ENCODE measurements at places on chromosomes 4 and X.

DNA sequence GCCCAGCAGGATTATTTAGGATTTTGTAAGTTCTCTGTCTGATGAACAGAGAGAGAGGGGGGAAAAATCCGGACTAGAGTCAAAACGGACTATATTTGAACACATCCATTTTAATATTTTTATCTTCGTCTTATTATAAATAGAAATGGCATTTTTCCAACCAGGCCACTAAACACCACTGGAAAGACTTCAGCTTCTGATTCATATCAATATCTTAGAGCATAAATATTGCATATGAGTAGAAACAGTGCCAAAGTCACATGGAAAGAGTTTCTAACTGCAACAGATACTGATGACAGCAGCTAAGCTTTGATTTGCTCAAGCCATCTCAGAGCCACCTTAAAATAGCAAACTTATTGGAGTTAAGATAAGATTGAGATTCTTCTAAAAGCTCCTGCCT, 456 bp downstream of the PPARGC1A start:
- DNase-seq: no peak

DNA sequence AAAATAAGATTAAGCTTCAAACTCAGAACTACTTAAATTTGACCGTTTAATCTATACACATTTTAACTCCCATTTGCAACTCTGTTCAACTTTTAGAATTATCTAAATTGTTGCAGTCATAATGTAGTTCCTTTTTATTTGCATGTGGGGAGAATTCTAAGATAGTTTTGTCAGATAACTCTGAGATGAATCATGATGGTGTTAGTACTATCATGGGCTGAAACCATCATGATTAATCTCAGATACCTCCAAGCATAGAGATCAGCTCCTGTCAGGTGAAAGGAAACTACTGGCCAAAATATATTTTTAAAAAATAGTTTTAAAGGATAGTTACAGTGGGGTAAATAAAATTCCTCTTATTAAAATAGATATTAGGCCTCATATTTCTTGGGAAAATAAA, 39.0 kb downstream of the FBXO8 start:
- DNase-seq: no peak

GRCh38 chr4:151676301-151676700, 84.5 kb downstream of the GATB start:
- no peak for DNase-seq

DNA sequence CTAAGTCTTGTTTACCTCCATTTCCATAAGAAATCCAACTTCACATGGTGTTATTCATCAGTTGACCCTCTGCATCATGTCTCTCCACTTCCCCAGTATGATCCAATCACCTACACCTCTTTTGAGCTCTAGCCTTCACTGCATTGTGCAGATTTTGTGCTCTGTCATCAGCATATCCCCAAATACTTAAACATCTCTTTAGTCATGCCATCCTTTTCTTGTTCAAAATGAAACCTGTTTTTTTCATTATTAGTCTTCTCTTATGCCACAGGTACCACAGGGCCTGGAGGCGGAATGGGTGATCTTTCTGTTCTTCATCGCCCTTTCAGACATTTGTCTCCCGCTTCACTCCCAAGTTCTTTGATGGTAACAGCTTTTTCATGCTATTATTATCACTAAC, 382.7 kb upstream of the GALNTL6 start:
- no peak for DNase-seq

GRCh38 chr4:93127489-93127888, 701.1 kb upstream of the ATOH1 start:
- DNase-seq: no peak

DNA sequence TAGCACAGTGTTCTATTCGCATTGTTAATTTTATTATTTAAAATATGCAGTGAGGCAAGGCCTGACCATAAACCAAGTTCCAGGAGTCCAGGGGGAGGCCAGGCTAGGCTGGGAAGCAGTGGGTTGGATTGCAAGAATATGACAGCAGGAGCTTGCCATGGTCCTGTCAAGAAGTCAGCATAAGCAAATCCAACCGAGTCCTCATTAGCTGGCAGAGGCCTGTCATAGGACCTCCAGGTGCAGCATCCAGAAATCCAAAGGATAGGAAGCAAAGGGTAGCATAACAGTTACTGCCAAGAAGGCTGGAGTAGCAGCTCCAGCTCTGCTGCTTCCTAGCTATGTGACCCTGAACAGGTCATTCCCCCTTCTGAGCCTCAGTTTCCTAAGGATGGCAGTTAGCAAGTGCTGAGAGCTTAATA, 13.4 kb downstream of the PJA1 start:
- DNase-seq: no peak

DNA sequence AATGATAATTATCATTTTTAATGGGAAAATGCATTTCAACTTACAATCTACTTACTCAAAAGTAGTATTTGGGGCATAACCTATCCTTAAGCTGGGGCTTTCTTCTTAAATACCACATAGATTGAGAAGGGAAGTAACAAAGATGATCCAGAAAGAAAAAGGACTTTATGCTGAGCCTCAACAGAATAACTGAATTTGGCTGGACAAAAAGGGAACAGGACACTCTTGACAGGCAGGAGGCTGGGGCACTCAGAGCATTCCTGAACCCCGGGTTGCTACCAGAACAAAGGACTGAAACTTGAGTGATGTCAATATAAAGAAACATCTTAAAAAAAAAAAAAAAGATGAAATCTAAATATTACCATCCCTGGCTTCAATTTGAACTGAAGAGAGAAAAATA, 23.9 kb downstream of the RELL1 start:
- no peak for DNase-seq

- no peak for DNase-seq
Measured at GRCh38 chr4:95050980-95051701, 293.4 kb downstream of the BMPR1B start.

DNA sequence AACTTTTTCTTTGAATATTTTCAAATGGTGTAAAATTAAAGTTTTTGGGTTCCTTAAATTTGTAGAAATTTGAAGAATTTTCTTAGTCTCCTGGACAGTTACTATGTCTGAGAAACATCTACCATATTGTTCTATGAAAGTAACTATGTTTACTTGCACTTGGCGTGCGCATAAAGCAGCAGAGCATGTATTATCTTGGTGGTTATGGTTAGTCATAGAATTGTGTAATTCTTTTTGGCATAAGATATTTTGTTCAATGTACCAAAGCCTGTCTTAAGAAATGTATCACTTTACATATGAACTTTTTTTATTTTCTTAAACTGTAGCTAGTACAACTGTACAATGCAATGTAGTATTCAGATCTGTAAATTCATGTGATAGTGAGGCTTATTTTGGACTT, 49.2 kb downstream of the CDS1 start:
- no peak for DNase-seq

DNA sequence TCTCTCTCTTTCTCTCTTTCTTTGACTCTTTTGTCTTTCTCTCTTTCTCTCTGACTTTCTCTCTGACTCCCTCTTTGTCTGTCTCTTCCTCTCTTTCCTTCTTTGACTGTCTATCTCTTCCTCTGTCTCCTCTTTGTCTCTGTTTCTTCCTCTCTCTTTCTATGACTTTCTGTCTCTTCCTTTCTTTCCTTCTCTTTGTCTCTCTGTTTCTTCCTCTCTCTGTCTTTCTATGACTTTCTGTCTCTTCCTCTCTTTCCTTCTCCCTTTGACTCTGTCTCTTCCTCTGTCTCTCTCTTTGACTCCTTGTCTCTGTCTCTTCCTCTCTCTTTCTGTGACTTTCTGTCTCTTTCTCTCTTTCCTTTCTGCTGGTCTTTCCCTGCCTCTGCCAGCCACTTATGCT, 38.7 kb downstream of the HNRNPD start:
- no peak for DNase-seq

- no peak for DNase-seq
Measured at GRCh38 chr4:153488006-153488891, 22.1 kb downstream of the TMEM131L start.

- no peak for DNase-seq
Measured at GRCh38 chrX:22730542-22730941, 269.2 kb upstream of the DDX53 start.

DNA sequence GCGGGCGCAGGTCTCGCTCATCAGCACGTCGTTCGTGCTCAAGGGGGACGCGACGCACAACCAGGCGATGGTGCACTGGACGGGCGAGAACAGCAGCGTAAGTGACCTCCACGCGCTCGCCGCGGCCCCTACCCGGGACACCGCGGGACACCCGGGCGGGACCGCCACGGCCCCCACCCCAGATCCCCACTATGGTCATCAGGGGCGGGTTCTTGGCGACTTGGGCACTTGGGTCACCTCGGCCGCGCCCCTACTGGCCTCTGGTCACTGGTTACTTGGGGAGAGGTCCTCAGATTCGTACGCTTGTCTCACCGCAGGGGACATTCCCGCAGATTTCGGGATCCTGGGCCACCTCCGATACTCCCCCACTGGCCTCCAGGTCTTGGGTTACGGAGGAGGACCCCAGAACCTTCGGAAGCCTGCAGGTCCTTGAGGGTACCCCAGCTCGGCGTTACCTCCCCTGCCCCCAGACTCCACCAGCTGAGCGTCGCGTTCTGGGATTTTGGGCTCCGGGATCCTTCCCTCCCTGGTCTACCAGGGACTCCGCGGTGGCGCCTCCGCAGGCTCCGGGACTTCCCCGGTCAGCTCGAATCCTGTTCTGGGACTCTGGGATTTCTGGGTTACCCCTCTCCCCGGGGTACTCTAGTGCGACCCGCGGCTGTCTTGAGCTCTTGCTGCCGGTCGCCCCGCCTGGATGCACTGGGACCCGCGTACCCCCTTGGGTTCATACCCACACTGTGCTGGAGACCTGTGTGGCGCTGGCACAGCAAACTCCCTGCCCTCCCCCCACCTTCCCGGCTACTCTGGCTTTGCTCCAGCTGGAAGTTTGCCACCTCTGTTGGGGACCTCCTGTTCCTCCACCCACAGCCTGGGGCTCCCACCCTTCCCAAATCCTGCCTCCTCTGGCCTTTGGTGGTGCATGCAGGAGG, 956 bp downstream of the SORCS2 start:
- DNase-seq: no peak

DNA sequence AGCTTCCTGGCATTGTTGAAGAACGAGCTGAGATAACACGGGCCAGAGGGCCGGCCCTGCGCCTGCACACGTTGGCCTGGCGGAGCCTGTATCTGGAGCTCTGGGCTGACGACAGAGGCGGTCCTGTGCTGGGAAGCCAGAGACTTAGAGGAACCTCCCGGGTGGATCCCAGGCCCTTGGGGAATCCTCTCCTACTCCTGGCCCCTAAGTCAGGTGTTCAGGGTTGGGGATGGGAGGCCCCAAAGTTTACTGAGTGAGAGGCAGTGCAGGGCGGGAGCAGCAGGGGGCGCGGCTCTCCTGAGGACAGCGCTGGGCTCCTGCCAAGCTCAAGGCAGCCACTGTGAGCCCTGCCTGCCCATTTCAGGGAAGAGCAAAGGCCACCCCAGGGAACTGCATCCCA, 2.5 kb upstream of the HTRA3 start:
- no peak for DNase-seq

DNA sequence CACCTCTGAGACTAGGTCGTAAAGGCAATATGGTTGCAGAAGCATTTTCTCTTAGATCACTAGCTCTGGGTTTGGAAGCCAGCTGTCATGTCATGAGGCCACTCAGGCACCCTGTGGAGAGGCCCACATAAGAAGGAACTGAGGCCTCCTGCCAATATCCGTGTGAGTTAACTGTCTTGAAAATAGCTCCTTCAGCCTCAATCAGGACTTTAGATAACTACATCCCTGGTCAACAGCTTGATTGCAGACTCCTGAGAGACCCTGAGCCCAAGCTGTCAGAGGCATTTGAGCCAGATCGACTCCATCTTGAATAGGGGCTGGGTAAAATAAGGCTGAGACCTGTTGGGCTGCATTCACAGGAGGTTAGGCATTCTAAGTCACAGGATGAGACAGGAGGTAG, 15.1 kb upstream of the REPS2 start:
- no peak for DNase-seq

DNA sequence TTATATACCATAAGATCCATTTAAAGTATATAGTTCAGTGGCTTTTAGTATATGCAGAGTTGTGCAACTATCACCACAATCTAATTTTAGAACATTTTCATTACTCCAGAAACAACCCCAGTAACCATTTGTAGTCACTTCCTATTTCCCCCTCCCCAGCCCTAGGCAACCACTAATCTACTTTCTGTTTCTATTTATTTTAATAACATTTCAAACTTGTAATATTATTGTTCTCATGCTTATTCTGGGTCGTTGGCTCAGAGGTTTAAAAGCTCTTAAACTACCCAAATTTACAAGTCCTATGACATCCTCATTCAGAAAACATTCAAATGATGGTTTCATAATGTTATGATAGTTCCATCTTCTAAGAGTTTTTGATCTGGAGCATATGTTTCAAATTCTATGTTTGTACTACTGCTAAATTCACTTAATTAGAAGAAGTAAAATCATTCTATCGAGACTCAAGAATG, 18.4 kb downstream of the XIAP start:
- no peak for DNase-seq

DNA sequence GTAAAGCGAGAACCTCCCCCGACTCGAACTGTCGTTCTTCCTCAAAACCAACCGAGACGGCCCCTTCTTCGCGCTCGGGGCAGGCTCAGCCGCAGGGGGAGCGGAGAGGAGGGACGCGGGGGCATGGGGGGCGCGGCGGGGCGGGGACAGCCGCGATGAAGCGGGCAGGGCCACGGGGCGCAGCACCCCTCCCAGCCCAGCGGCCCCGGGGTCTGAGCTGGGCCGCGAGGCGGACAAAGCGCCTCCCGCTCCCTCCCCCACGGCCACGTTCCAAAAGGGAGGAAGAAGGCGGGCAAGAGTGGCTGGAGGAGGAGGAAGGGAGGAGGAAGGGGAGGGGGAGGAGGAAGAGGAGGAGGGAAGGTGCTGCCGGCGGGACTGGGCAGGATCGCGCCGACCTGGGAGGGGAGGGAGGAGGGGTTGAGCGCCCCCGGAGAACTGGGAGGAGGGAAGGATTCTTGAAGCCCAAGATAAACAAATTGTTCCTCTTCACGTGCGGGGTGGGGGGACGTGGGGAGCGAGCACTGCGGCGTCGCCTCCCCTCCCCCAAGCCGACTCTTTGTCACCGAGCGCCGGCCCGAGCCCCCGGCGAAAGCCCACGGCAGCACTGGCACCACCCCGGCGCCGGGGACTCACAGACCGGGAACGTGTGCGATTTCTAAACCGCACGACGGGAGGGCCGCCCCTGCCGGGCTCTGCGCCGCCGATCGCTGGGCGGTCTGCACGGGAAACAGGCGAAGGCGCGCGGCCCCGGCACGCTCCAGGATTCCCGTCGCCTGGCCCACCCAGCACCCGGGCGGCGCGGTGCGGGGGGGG, 2.9 kb downstream of the MAML3 start:
- DNase-seq: peak; percentile 86

- no peak for DNase-seq
Measured at GRCh38 chrX:49176421-49177326, 5.0 kb downstream of the PLP2 start.

GRCh38 chr4:156623376-156623775, 348.2 kb downstream of the PDGFC start:
- no peak for DNase-seq

- no peak for DNase-seq
Measured at GRCh38 chr4:168803732-168804131, 206.3 kb downstream of the CBR4 start.

- DNase-seq: no peak
Measured at GRCh38 chr4:99734583-99735322, 77.1 kb upstream of the C4orf54 start.

GRCh38 chrX:134749706-134750445, 91.6 kb upstream of the PLAC1 start:
- DNase-seq: no peak
